ENCODE measurements at places on chromosomes 16 and 17.
A peak's percentile ranks its signal among the peaks of the same experiment; 100 is the strongest.

DNA sequence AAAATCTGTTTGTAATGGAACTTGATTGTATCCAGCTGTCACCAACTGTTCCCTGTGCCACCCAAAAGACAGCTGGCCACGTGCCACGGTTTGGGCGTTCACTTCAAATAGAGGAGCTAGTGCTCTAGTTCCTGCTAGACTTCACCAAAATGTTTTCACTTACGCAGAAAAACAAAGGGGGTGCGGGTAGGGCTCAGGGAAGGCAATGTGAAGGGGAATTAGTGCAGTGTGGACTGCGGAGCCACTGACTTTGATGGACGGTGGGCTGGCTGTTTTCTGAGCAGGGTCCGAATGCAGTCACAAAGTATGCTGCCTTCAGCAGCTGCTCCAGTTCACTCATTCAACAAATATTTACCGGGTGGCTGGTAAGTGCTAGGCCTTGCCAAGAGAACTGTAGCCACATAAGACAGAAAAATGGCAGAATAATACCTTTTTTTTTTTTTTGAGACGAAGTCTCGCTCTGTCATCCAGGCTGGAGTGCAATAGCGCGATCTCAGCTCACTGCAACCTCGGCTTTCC is 7.6 kb upstream of the CYTH1 start:
- no peak for DNase-seq

DNA sequence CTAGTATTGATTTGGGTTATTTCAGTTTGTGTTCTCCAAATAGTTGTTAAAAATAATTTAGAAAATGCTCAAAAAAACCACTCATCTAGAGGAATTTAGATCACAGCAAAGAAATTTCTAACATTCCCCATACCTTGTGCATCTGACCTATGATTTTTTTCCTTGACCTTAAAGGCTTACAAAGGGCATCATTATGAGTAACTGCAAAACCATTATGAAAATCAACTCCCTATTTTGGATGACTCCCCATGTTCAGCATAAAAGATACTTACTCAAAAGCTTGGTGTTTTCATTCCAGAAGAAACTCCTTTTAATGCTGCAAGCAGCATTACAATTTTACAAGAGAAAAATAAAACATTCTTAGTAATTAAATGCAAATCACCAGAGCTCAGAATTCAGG is 83.2 kb downstream of the GRIN2A start:
- DNase-seq = no peak

DNA sequence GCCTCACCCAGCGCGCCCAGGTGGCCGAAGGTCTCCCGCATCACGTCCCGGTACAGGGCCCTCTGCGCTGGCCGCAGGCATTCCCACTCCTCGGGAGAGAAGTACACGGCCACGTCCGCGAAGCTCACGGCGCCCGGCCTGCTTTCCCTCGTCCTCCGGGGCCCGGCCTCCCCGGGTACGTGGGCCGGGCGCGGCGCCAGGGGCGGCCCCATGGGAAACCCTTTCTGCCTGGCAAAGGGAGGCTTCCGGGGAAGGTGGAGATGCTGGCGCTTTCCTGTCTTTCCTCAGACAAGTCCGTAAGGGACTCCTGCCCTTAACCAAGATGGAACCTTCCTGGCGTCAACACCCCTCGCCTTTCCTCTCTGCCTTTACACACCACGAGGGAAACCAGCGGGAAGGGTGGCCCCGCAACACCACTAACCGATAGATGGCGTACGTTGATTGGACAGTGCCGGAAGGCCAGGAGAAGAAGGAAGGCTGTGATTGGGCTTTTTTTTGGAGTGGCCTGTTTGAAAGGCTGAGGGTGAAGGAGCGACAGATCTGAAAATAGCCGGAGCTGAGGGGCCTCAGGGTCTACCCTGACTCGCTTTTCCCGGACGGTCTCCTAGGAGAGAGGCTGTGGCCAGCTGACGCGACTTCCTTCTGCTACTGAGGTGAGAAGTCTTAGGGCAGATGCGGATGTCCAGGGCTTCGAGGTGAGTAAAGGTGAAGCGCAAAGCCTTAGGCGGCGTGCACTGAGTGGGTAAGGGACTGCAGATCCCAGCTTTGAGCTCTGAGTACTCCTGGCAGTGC is at the start of gene ZNF785:
ZNF785 (minus strand) TSS at position 298 of the 792 bp plus-strand sequence; CDS start at position 212, 86 bp downstream.
- DNase-seq = peak; percentile 98

DNA sequence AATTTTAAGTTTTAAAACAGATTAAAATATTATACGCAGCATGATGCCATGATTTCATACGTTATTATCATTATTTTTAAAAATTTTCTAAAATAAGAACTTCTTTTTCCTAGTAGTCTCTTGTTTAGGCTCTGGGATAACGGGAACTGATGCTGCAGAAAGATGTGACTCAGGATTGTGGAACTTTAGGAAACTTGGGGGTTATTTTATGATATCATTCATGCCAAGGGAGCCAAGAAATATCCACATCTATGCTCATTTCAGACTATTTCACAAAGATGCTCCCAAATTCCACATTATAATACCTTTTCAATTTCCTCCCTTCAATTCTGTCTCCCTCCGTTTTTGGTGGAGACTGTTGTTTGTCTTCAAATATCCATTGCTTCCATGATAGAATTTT is 236.4 kb downstream of the HS3ST3A1 start:
- DNase-seq = no peak

- DNase-seq = no peak
These were observed 125.8 kb upstream of the SMURF2 start for GRCh38 chr17:64787921-64788271.

DNA sequence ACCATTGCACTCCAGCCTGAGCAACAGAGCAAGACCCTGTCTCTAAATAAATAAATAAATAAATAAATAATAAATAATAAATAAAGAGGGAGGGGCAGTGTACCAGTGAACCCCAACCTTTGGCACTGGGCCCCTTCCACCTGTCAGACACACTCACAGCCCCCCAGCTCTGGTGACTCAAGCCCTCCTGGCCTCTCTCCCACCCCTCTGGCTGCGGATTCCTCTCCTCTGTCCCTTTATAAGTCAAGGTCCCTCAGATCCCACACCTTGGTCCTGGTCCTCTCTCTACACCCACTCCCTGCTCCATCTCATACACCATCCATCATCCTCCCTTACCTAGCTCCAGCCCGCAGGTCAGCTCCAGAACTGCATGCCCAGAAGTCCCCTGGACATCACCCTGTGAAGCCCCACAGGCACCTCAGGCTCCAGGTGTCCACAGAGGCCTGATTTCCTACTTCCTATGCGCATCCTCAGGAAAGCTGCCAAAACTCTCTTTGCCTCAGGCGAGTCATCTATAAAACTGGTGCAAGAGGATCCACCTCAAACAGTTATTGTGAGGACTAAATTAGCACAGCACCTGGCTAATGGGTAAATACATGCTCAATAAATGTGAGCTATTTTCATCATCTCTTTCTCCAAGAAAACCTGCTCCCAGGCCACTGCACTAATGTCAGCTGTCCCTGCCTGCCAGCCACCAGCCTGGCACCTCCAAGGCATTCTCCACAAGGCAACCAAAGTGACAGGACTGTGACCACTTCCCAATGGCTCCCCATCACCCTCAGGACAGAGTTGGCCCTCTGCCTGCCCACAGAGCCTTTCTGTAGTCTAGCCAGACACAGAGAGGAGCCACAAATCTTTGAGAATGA is 46.8 kb downstream of the BEAN1 start:
- DNase-seq = no peak

GRCh38 chr16:59124056-59124455 is 389.9 kb upstream of the GOT2 start:
- DNase-seq = no peak

GRCh38 chr16:10929853-10930754 is 12.2 kb downstream of the DEXI start:
- no peak for DNase-seq

DNA sequence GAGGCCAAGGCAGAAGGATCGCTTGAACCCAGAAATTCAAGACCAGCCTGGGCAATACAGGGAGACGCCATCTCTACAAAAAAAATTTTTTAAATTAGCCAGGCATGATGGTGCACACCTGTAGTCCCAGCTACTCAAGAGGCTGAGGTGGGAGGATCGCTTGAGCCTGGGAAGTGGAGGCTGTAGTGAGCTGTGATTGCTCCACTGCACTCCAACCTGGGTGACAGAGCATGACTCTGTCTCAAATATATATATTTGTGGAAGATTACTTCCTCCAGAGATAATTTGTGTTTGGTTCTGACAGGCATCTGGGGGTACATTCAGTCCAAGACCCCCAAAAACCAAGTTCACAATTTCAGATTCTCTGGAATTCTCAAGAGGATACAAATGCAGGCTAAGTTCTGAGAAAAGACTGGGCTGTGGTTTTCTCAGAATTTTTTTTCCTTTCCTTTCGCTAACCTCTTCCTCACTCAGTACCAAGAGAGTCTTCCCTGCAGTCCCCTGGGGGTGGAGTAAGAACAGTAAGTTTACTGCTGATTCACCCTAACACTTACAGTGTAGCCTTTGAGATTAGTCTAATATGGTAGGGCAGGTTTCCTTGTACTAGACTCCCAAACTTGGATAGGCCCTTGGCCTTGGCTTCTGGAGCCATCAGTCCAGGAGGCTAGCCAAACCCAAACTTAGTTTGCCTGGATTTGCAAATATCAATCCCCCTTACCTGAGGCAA is 15.1 kb downstream of the GSDMB start:
- peak; percentile 8 for DNase-seq

DNA sequence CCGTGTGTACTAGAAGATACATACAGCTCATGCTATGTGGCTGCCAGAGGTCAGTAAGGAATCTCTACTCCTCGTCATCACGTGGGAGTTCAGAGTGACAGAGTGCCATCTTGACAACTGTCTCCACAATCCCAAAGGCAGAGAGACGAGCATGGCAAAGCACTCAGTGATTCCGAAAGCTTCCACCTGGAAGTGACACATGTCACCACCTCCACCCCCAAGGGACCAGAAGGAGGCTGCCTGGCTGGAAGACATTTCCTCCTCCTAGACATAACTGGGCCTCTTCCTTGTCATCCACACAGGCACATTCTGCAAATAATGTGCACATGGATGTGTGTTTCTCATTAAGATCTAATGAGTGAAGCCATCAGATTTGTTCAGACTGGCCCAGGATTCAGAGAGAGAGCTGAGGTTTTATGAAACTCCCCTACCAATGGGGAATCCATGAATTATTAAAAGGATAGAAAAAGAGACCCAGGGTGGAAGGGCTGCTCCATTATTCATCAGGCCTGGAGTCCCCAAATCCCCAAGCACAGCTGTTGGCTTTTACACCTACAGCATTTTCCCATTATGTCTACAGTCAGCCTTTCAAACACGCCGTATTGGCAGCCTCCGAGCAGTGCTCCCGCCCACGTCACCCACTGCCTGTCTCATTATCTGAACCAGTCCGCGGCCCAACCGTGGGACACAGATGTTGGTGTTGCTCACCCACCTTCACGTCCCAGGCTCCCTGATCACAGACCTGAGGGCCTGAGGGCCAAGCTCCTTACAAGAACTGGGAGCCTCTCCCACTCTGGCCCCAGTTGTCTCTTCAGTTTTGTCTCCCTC is 3.3 kb upstream of the CACNG5 start:
- no peak for DNase-seq

DNA sequence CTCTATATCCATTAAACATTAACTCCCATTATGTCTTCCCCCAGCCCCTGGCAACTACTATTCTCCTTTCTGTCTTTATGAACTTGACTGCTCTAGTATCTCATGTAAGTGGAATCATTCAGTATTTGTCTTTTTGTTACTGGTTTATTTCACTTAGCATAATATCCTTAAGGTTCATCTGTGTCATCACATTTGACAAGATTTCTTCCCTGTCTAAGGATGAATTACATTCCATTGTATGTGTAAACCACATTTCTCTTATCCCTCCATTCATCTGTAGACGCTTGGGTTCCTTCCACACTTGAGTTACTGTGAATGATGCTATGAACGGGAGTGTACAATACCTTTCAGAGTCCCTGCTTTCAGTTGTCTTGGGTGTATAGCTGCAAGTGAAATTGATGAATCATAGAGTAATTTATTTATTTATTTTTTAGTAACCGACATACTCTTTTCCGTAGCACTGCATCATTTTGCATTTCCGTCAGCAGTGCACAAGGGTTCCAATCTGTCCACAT is 399.7 kb upstream of the RBFOX1 start:
- DNase-seq = no peak

- no peak for DNase-seq
These were observed at the start of gene CCL11 for GRCh38 chr17:34285286-34285792. CCL11 (plus strand) TSS chr17:34285742; CDS start chr17:34285809, 67 bp downstream.

GRCh38 chr16:56988948-56989945 is at the start of gene NLRC5:
NLRC5 (plus strand) TSS chr16:56989557; CDS start chr16:57020713, 31,156 bp downstream.
- peak; percentile 97 for DNase-seq

- DNase-seq = peak; percentile 93
These were observed 182.0 kb downstream of the SEC14L1 start for GRCh38 chr17:77322514-77323412.

- DNase-seq = no peak
These were observed 47.8 kb downstream of the MRC2 start for GRCh38 chr17:62675260-62675659.

DNA sequence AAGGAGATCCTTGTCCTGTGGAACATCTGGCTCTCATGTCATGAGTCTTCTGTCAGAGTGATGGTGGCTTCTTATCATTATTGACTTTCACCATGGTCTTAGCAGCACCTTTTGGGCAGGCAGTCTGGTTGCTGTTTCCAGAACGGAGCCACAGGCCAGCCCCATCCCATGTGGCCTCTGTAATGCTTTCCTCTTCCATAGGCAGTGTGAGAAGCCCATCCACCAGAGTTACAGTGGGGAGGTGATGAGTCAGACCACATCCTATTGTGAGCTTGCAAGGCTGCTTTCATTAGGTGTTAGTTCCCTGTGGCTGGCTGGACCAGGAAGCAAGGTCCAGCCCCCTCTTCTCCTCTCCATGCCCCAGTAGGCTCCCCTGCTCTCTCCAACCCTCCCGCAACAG is 30.8 kb upstream of the SPACA3 start:
- no peak for DNase-seq

GRCh38 chr16:84354306-84354705 is 14.0 kb upstream of the ATP2C2 start:
- no peak for DNase-seq

DNA sequence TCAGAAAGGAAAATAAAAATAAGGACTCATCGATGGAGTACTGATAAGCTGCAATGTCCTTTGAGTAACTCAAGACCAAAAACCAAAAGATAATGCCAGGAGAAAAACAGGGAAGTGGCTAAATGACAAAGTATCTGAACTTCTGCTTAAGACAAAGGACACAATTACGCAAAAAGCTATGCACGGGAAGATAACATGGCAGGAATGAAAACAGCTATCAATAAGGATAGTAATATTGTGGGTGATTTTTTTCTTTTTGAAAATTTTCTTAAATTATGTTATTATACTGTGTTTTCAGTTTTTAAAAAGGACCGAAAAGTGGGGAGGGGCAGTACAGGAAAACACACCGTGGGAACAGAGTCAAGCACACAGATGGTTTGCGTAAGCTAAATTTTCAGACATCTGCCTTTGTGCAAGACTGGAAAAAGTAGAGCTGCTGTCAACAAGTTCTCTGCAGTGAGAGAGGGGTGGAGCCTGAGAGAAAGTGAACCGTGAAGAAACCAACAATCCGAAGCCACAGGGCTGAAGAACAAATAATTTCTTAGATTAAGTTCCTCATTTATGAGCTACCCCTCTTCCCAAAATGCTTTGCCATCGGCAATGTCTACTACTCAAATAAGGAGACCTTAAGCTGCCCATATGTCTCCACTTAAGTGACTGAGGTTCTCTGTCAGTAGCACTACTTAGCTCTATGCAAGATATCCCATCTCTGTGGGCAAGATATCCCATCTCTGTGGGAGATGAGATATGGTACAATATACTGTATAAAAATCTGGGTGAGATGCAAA is 99.9 kb upstream of the CORO6 start:
- peak; percentile 95 for DNase-seq
